H1 (cell line): ENCODE measurements at places on chromosomes 3 and 15. TPM values are rescaled to one million over a fixed set of nuclear protein-coding genes. Genes with fewer than 3 reads are reported as not detected.

DNA sequence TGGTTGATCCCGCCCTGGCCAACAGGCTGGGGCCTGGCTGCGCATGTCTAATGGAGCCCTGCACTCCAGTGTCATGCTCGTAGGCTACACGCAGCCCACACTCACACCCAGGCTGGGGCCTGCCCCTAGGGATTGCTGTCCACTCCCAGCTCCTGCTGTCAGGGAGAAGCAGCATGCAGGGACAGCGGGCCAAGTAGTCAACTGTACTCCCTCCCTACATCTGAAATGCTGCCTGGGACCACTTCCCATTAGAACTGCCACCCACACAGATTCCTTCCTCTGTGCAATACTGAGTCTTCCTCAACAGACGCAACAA, 16.1 kb downstream of the ALS2CL start:
- no peak for DNase-seq

- no peak for DNase-seq
Measured at GRCh38 chr3:177726807-177727206, 529.5 kb upstream of the TBL1XR1 start.

GRCh38 chr15:32834156-32834555, 116.4 kb downstream of the GREM1 start:
- DNase-seq: no peak

GRCh38 chr15:83983634-83984458, 251.7 kb upstream of the GOLGA6L4 start:
- no peak for DNase-seq

GRCh38 chr3:32522682-32523081, 20.0 kb upstream of the CMTM6 start:
- DNase-seq: no peak

DNA sequence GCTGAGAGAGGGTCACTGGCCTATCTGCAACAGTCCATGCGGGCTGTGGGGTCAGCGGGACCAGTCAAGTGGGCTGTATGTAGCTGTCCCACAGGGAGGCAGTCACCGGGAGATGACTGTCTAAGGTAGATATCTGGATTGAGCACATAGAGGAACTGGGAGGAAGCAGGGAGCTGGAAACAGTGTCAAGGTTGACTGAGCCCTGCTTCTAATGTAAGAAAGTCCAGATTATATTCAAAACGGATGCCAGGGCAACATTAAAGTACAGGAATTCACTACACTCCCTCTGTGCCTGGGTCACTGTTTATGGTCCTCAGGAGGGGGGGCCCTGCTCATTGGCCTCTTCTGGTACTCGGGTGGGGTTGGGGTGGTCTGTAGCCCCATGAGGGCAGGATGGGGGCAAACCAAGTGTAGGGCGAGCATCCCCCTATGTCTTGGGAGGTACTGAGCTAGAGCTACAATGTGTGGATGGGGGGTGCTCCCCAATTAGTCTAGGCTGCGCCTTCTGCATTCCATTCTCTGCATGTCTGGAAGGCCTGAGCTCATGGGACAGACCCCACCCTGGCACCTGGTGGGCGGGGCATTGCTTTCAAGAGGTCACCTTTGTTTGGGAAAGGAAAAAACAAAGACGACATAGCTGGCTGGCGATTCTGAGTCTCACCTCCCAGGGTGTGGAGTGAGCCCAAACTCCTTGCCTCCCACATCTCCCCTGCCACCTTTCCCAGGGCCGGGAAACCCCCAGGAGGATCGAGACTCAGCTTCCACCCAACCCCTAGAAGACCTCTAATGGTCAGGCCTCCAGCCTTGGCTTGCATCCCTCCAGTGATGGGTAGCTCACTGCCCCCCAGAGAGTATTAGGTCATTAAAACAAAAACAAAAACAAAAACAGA, 45.1 kb upstream of the C15orf39 start:
- DNase-seq: peak; percentile 33

DNA sequence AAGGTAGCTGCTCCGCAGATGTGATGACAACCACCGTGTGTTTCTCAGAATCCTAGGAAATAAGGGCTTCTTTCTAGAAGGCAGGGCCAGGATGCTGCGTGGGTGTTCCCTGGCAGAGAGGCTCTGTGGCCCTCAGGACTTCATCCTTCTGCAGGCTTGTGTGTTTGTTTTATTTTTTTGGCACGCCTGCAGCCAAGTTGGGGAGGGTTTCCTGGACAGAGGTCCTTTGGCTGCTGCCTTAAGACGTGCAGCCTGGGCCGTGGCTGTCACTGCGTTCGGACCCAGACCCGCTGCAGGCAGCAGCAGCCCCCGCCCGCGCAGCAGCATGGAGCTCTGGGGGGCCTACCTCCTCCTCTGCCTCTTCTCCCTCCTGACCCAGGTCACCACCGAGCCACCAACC, at the start of gene CLEC3B:
Gene CLEC3B (plus strand): TSS at position 266 of the 400 bp plus-strand sequence. CDS start 60 bp downstream, at position 326.
- no peak for DNase-seq

DNA sequence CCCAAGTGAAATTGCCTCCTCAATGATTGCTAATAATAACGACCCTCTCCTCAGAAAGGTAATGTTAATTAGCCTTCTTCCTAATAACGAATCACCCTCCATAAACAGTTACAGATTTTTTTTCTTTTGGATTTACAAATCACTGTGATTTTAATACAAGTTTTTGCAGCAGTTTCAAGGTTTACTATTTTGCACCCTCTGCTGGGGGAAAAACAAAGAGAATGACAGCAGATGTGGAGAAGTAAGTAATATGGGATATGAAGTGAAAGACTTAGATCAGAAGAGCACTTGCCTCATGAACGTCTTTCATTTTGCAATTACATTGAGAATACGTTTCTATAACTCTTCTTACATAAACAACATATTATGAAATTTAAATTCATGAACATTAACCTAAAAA, 16.1 kb upstream of the CNTN3 start:
- DNase-seq: no peak

DNA sequence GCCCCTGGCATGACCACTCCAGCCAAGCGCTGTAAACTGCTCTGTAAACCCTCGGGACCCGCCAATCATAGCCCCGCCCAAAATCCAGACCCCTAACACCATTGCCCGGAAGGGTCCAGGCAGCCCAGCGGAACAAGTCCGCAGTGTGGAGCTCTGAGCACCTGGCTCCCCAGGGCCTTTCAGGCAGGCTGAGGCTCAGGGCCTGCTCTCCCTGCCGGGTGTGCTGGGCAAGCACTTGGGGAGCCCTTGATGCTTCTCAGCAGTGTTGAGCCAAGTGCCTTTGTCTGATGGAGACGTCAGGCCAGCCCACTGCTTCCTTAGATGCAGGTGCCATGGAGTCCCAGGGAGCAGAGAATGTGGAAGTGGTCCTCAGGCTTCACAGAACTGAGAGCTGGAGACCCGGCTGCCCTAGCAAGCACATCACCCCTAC, 106.2 kb downstream of the TLE3 start:
- DNase-seq: no peak

GRCh38 chr3:24899901-24900603, 405.4 kb upstream of the THRB start:
- no peak for DNase-seq

- no peak for DNase-seq
Measured at GRCh38 chr15:92629975-92630626, 25.5 kb downstream of the FAM174B start.

DNA sequence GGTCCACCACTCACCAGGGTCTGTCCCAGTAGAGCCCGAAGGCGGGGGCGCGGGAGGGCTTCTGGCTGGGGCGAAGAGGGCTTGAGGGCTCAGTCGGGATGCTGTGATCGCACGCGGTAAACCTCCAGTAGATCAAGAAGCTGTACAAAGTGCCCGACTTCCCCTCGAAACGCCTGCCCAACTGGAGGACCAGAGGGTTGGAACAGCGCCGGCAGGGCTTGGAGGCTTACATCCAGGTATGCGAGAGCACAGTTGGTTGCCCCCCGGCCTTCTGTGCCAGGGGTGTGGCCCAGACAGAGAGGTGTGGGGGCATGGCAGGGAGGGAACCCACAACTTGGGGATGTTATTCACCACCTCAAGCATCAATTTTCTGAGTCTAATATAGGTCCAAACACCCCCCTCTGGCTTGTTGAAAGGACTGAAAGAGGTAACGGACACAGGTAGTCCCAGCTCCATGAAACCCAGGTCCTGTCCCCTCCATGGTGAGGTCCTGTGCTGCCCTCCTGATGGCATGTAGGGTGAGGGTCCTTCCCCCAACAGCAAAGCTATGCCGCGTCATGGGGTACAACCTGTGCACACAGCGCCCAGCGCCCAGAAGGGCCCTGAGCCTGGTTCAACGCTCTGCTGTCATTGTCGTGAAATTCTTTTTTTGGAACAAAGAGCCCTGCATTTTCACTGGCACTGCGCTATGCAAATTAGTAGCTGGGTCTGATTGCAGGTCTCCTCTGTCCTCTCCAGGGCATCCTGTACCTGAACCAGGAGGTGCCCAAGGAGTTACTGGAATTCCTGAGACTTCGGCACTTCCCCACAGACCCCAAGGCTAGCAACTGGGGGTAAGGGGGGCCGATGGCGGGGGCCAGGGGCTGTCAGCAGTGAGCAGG, 1.2 kb downstream of the SNX22 start:
- DNase-seq: no peak

- DNase-seq: no peak
Measured at GRCh38 chr3:153973722-153974265, 147.4 kb upstream of the ARHGEF26 start.

DNA sequence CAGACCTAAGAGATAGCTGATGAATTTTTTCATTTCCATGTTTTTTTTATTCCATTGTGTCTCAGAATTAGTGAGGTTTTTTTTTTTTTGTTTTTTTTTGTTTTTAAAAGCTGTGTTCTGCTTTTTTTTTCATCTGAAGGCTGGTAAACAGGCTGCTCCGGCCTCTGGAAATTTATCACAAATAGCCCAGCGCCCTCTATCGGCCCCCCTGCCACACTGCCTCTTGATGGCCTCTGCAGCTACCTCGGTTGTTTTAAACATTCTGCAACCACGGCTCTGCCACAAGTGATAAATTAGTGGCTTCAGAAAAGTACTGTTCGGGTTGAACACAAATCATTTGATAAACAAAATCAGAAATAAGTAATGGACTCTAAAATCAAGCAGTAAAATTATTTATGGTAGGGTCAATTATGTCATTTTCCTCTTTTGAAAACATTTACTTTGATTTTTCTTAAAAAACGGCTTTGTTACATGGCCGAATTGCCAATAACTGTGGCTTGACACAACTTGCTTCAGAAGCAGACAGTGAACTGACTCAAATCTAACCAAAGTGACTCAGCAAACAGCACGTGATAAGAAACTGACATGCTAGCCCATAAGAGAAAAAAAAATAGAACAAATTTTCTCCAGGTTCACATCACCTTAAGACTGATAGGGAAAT, 87.8 kb downstream of the RSL24D1 start:
- DNase-seq: peak; percentile 39

- DNase-seq: no peak
Measured at GRCh38 chr3:183285318-183285717, 32.3 kb downstream of the B3GNT5 start.

GRCh38 chr3:66407611-66408218, 93.1 kb downstream of the LRIG1 start:
- DNase-seq: peak; percentile 76

DNA sequence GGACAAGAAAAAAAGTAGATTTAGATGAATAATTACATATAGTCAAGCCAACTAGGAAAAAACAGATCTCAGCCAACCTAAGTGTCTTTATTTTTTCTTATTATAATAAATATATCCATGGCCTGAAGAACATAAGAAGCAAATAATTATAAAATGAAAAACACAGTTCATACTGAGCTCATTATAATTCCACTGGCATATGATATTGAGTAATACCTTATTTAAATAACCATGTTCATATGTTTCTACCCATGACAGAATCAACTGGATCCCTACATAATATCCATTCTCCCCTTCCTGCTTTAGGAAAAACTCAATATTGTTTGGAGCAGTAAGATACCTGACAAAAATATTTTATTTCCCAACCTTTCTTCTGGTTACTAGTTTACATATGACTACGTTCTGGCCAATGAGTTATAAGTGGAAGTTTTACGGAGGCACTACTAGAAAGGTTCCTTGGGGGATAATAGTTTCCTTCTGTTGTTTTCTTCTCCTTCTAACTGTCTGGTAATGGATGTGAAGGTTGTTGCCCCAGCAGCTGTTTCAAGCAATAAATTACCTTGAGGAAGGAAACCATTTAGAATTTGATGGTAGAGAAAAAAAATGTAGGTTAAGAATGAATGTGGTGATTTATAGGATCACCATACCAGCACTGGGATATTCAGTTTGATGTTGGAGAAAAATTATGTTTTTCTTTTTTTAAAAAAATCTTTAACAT, 184.1 kb upstream of the MBNL1 start:
- DNase-seq: no peak

DNA sequence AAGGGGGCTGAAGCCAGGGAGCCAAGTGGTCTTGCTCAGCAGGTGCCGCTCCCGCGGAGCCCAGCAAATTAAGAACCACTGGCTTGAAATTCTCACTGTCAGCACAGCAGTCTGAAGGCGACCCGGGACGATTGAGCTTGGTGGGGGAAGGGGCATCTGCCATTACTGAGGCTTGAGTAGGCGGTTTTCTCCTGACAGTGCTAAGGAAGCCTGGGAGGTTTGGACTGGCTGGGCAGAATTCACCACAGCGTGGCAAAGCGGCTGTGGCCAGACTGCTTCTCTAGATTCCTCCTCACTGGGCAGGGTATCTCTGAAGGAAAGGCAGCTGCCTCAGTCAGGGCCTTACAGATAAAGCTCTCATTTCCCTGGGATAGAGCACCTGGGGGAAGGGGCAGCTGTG, 57.0 kb upstream of the GPR149 start:
- no peak for DNase-seq

Gene CCDC39
- total RNA-seq: 0.34 and 0.80 TPM in 2 replicates

Gene SOX14
- total RNA-seq: 0.21 and 0.50 TPM in 2 replicates

Gene FAM107A
- 0.57 and 0.65 TPM in 2 replicates for total RNA-seq

Gene ZPLD1
- total RNA-seq: not detected in 2 replicates

Gene BFSP2
- total RNA-seq: not detected in 2 replicates

Gene TMEM266
- 1.7 and 2.6 TPM in 2 replicates for total RNA-seq
